Jurkat, Clone E6-1 (cell line): ENCODE measurements at places on chromosomes 7 and 10.

- DNase-seq, result no peak
Measured at GRCh38 chr10:102550636-102551210, 47.0 kb downstream of the SUFU start.

- no peak for DNase-seq
Measured at GRCh38 chr7:78514634-78515033, 716.1 kb downstream of the PHTF2 start.

GRCh38 chr7:72444026-72444776, 32.1 kb upstream of the CALN1 start:
- no peak for DNase-seq

DNA sequence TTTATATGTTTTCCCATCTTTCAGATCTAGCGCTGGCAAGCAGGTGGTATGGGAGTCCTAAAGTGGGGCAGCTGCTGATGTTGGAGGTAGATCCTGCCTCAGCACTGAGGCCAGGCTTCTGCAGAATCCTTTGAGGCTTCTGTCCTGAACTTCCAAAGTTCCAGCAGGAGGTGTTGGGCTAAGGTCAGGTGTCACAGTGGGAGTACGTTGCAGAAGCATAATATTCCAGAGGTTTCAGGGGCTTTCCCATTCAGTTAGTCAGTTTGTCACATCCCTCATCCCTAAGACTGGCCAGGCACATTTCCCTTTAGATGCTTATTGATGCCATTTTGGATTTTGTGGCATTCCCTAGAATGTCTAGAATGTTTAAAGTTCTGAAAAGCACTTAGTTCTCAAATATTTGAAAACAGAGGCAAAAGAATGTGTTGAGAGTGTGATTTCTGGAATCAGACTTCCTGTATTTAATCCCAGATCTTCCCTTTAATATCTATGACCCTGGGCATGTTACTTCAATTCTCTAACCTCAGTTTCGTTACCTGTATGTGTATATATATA, 319.1 kb upstream of the PHYHIPL start:
- no peak for DNase-seq
